Stimulated activated CD8-positive, alpha-beta memory T cell treated with anti-CD3 and anti-CD28 coated beads, Interleukin-7, amount 100 ng/mL, for 1 hour (primary cell): ENCODE measurements at places on chromosomes 16 and 17.
A peak's percentile ranks its signal among the peaks of the same experiment; 100 is the strongest.

DNA sequence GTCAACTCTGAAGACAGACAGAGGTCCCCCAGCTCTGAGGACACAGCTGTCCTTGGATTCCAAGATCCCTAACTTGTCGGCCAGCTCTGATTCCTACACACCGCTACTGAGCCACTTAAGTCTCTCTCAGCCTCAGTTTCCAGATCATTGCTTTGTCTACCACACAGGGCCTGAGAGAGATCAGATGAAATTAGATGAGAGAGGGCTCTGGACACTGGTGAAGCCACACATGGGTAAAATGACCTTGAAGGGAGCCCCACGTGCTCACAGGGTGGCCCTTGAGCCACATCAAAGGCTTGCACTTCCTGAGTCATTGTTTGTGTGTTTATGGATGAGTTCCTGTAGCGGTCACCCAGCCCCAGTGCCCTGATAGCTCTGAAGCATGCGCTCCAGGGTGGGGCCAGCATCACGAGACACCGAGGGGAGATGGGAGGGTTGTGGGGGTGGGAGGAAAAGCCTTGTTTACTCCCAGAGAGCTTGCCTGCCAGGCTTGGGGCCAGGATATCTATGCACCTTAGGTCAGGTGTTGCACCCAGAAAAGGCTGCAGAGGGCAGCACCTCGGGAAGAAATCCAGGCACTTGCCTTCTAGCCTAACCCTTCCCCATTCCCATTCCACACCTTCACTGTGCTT is 32.7 kb upstream of the SLC6A2 start:
- DNase-seq, result no peak

- no peak for DNase-seq
Observed at GRCh38 chr17:44205962-44206824, 6.5 kb upstream of the ATXN7L3 start.

DNA sequence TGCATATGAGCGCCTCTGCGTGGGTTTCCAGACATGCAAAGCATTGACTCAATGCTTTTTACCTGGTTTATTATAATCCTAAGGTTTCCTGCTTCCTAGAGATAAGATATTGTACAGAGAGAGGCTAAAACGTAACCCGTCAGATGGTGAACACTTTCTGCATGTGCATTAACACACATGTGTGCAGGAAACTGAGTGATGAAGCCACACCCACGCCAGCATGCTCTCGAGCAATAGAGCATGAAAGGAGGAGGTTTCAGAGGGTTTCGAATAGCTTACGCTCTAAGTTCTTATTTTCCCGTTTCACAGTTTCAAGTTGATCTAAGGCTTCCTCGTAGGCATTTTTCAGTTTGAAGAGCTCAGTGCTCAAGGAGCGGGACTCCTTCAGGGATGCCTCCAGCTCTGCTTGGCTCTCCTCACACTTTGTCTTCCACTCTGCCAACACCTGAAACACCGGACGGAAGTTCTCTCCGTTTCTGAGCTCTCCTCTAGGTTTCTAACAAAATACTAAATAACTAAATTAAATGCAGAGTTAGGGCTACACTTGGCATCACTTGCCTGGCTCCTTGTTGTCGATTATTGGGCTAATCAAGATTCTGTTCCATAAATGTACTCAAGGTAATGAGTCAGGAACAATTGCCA is 23.2 kb downstream of the MYH3 start:
- DNase-seq, result no peak

GRCh38 chr17:49880291-49881053 is 32.6 kb upstream of the TAC4 start:
- peak; percentile 50 for DNase-seq
